ENCODE measurements at places on chromosomes 3 and 15.

DNA sequence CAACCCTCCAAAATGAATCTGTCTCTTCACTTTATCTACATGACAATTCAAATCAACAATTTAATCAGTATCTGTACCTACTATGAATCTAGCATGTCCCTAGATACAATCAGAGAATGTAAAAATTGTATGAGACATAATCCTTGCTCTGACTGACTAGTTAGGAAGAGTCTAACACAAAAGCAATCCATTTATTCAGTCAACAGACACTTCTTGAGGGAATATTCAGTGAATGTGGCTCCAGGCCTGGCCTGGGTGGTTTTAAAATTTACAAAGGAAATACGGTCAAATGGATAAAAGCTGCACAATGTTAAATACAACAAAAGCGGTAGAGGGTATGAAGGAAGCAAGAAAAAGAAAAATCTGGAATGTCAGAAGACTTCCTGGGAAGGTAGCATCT lies 45.2 kb downstream of the GSK3B start:
- DNase-seq, result no peak

GRCh38 chr3:148923592-148923991 lies 58.5 kb downstream of the CPA3 start:
- DNase-seq, result no peak

DNA sequence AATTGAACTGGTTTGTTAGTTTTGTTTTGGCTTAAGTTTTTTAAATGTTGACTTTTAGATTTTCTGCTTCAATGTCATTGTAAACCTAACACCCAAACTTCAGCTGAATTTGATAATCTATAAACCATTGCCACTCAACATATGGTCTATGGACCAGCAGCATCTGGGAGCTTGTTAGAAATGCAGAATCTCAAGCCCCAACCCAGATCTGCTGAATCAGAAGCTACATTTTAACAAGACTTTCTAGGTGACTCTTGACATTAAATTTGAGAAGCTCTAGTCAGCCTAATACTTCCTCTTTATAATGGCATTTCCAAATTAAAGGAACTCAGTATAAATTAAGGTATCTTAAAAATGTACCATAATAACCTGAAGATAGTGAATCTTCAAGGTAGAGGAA lies 96.5 kb upstream of the THRB start:
- DNase-seq, result no peak

DNA sequence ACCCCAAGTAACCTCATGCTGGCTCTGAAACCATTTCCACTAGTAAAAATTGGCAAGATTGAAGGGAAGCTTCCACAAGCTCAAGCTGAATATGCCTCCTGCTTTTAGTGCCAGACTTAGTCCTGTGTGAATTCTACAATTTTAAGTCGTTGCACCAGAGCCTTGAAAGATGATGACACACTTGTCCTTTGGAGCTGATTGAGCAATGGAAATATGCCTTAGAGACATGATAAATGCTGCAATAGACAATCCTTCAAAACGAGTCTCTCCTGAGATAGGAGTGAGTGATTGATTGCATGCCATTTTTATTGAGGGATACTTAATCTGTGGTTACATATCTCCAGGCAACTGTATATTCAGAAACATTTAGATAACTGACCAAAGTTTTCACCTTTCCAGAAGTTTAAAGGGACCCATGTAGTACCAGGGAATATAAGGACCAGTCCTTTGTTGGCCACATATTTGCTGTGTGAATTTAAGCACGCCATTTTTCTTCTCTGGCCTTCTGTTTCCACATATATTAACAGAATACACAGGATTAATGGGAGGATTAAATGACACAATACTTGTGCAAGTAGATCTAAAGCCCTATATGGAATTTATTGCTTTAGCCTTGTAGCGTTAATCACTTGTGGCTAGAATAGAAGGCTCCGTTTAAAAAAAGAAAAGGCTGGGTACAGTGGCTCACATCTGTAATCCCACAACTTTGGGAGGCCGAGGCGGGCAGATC lies 65.1 kb downstream of the PPARG start:
- no peak for DNase-seq

GRCh38 chr3:140850210-140850955 lies 91.3 kb upstream of the SLC25A36 start:
- DNase-seq, result no peak

DNA sequence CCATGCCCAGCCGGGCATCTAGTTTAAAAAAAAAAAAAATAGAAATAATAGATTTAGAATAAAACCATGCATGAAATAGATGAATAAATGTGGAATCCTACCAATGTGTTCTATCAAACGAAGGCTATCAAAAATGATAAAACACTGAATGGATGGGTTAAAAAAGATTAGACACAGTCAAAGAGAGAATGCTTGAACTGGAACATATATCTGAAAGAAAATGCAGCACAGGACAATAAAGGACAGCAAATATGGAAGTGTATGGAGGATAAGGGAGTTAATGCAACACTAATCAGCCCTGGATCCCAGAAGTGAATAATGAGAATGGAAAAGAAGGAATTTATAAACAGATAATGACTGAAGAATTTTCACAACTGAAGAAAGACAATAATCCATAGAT lies 571.7 kb downstream of the GRM7 start:
- no peak for DNase-seq

DNA sequence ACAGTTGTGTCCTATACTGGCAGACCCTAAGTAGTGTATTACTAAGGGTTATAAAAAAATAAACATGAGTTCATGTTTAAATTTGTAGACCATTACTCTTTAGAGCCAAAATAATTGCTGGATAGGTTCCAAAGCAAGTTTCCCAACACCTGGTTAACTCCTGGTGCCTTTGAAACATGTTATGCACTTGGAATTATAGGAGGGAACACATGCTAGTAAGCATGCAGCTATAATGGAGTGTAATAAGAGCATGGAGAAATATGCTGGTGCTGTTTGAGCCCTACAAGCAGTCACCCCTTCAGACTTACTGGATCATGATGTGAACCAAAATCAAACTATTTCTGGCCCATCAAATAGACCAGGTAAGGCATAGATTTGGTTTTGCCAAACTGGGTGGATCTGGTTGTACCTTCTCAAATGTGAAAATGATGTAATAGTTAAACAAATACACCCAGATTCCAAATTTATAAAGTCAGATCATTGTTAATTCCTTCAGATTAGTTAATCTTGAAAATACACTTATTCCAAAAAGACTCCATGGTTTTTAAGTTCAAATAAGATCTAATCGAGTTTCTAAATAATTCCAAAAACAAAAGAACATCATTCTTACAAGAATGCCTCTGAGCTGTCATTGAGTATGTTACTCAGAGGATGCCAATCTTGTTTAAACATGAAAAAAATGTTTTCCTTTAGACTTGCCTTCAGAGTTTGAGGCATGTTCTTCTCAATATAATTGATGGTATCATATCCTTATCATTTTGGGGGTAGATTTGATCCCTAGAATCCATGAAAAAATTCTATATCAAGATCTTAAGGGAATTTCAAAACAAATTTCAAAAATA lies 69.3 kb downstream of the LRRC28 start:
- no peak for DNase-seq

GRCh38 chr3:133996996-133997395 lies 32.7 kb downstream of the SLCO2A1 start:
- no peak for DNase-seq

DNA sequence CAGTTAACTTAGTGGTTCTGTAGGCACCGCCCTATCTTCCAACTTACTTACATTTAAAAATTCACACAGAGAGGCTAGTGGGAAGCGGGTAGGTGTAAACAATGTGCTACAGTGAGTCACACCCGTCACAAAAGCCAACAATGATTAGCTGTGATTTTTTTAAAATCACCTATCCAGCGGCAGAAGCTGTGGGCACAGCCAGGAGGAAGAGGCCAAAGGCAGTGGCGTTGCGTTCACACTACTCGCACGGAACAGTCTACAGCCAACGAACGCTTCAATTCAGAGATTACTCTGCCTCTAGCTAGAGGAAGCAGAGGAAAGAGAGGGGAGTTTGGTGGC lies 2.5 kb upstream of the NLGN1 start:
- no peak for DNase-seq

DNA sequence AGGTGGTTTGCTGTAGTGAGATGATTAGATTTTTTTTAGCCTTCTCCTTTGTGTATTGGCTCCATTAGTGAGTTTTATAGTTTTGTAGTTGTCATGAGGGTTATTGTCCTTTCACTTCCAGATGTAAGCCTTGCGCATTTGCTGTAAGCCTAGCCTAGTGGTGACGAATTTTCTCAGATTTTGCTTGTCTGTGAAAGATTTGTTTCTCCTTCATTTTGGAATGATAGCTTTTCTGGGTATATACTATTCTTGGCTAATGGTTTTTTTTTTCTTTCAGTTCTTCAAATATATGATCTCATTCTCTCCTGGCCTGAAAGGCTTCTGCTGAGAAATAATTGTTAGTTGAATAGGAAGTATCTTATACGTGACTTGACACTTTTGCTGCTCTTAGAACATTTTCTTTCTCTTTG lies 166.5 kb upstream of the THRB start:
- DNase-seq, result no peak

DNA sequence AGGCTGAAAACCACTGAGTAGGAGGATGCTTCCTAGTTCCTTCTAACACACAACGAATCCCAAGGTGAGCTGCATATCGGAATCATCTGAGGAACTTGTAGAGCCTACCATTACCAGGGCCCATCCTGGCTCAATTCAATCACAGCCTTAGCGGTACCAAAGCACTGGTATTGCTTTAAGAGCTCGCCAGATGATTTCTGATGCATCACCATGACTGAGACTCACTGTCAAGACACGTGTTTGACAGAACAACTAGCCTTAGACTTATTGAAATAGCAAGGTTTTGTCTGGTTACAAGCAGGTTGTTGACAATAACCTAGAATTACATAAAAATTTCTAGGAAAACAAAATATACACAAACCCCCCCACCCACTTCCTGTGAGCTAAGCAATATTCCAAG lies 68.5 kb downstream of the CBLB start:
- DNase-seq, result no peak

- DNase-seq, result peak; percentile 46
Measured at GRCh38 chr15:65195548-65195923, 10.4 kb upstream of the CLPX start.

DNA sequence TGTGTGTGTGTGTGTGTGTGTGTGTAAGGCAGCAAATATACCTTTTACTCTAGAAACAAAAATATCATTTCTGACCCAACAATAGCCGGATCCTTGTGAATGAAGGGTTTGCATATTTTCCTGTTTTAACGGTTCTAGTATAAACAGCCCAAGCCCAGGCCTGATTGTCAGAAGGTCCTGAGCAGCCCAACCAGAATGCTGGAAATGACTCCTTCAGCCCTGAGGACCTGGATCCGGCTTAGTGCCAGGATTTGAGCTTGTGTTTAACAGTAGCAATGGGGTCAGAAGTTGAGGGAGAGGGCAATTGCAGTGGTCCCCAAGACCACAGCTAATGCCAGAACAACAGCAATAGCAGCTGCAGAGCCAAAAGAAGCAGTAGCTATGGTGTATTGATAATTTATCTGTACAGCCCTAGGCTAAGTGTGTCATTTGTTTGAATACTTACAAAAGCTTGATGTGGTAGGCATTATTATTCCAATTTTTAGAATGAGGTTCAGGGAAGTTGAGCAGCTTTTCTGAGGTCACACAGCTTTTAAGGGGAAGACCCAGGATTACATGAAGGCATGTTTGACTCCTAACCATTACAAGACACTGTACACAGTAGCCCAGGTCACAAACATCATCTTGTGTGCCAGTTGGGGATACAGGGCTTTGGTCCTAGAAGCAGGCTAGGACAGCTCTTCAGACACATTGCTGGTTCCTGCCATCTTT lies 12.8 kb downstream of the FOXL2 start:
- DNase-seq, result no peak

GRCh38 chr3:50323614-50324199 lies 1.2 kb upstream of the HYAL2 start:
- peak; percentile 74 for DNase-seq

DNA sequence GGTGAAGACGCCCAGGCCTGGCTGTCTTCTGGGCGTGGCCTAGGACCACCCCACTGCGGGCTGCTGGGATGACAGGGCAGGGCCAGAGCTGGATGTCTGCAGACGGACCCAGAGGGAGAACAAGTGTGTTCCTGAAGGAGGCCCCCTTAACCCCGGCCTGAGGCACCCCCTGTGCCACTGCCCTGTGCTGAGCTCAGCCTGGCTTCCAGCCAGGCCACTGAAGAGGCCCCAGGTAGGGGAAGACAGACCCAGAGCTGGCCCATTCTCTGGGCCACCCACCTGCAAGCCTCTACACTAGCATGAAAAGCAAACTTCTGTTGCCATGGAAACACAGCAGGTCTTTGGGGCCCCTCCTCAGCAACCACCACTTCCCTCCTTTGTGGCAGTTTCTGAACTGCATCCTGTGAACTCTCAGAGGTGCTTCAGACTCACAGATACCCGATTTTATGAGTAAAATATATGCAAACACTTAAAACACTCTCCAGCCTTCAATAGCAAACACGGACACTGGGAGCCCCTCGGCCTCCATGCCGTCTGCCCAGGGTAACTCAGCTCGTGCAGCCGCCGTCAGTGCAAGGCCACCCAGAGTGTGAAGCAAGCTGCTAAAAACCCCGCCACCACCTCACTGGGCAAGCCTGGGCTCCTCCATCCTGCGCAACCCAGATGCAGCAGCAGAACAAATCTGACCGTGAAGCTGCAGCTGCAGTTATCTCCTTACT lies 42.5 kb downstream of the CMTM6 start:
- no peak for DNase-seq

DNA sequence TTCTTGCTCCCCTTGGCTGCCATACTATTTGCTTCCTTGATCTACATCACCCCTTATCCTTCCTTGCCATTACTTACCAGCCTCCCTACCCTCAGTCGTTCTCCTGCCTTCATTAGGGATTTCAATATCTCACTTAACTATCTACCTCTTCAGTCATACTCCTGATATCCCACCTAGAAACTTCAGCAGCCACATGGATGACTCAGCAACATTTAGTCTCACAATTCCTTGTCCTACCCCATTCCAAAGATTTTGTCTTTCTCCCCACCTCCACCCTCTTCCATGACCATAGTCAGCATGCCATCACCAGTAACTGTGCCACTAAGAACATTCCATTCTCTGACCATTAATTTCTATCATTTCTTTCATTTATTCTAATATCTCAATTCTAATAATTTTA lies 18.4 kb downstream of the UPK1B start:
- DNase-seq, result no peak

DNA sequence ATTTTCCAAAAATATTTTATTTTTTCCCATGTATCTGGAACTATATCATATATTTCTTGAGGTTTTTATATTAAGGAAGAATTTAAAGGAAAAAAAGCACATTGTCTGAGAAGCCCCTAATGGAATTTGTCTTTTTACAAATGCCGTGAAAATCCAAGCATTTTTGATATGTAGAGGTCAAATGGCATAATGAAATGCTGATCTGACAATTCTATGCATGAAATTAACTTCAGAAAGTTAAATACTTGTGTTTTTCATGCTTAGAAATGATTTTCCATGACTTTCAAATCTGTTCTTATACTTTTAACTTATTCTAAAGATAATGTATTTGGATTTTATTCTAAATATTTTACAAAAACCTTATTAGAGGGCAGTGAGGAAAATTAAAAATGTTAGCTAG lies 119.2 kb downstream of the NR1I2 start:
- no peak for DNase-seq

DNA sequence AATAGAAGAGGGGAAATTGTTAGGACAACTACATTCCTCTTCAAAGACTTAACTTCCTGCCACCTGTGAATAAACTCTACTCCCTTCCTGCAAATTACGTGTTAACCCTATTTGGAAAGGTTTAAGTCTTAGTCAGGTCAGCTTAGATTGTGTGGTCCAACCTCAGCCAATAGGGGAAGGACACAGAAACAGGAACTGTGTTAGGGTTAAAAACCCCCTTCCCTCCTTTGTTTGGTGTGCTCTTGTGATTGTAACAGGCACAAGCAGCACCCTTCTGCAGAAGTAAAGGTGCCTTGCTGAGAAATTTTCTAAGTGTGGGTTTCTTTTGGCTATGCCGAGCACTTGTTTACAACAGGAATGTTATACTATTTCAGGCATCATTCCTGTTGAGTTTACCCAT lies 45.0 kb upstream of the FSTL1 start:
- no peak for DNase-seq

Measured in left ventricle myocardium superior (tissue), 1 donor.